ENCODE measurements at places on chromosomes 11 and 22. TPM values are rescaled to one million over a fixed set of nuclear protein-coding genes. Genes with fewer than 3 reads are reported as not detected.
A peak's percentile ranks its signal among the peaks of the same experiment; 100 is the strongest.

The PC gene
- total RNA-seq: 9.7 TPM

The MAPK8IP1 gene
- total RNA-seq: 6.9 TPM

The PLEKHB1 gene
- total RNA-seq: 0.36 TPM

The OR2D2 gene
- 0.28 TPM for total RNA-seq

The SLN gene
- not detected for total RNA-seq

The UPK3A gene
- not detected for total RNA-seq

The TMEM151A gene
- not detected for total RNA-seq

The NEFH gene
- 1.7 TPM for total RNA-seq

The OR2AT4 gene
- not detected for total RNA-seq

The KRTAP5-10 gene
- not detected for total RNA-seq

The SHANK2 gene
- total RNA-seq: 1.6 TPM

DNA sequence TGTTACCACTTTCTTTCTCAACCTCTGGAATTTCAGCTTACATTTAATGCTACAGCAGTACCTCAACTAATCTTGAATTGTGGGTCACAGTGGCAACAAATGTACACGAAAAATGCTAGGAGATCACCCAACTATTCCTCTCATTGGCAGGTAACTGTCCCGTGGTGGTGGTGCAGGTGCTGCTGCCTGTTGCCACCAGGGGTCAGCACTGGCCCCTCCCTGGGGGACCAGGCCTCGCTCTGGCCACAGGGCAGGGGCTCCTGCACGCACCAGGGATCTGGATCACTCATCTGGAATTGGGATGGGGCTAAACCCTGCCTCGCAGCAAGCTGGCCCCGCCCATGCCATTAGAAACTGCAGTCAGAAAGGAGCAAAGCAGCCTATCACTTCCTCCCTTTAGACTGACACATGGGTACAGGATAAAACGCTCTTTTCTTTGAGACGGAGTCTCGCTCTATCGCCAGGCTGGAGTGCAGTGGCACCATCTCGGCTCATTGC lies 6.9 kb upstream of the POLDIP3 start:
- DNase-seq: peak; percentile 61

DNA sequence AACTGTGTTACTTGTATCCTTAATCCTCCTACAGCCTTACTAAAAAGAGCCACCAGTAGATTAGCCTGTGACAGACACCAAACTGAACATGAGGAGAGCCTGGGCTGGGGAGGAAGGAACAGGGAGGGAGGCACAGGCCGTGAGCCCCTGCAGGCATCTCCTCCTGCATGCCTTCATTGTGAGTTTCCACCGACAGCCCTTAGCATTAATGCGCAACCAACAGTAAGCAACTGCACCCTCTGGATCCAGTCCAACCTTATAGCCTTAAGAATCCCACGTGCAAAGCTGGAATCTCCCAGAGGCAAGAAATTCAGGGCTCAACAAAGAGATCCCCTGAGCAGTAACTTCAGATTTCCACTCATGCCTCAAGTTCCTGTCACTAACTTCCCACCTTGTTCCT lies 84.6 kb downstream of the ETS1 start:
- peak; percentile 96 for DNase-seq

DNA sequence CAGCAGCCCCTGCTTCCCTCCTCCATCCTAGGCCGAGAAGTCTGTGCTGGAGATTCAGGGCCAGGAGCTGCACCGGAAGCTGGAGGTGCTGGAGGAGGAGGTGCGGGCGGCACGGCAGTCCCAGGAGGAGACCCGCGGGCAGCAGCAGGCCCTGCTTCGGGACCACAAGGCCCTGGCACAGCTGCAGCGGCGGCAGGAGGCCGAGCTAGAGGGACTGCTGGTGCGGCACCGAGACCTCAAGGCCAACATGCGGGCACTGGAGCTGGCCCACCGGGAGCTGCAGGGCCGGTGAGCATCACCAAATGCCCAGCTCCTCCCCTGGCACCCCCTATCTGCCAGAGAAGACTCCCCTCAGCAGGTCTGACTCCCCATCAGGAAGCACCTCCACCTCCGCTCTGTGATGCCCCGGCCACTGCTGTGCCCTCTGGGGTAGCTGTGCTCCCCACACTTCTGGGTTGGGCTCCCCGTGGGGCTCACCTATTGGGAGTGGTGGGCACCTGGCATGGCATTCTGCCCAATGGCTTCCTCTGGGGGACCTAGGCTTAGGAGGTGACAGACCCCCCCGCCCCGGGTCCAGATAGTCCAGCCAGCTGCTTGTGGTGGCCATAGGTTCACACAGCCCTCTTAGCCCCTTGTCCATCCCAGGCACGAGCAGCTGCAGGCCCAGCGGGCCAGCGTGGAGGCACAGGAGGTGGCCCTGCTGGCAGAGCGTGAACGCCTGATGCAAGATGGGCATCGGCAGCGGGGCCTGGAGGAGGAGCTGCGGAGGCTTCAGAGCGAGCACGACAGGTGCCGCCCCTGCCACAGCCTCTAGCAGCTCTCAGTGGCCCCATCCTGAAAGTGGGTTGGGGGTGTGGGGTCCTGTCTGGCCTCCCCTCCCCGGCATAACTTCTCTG lies 6.6 kb upstream of the RPS6KA4 start:
- DNase-seq: no peak

DNA sequence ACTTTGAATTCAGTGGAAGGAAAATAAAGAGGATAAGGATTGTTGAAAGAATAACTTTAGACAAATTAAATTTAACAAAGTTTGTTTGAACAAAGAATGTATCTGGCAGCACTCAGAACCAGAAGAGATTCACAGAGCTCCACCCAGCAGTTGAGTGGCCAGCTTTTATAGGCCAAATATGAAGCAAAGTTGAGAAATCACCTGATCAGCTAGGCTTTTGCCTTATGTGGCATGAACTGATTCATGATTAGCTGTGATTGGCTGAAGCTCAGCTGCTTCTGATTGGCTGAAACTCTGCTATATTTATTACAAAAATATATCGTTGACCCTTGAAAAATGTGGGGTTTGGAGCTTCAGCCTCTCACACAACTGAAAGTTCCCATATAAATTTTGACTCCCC lies 62.6 kb downstream of the PIWIL4 start:
- DNase-seq: no peak

GRCh38 chr22:26414347-26414746 lies 14.7 kb upstream of the ASPHD2 start:
- DNase-seq: no peak

GRCh38 chr11:79152511-79152910 lies 288.3 kb downstream of the TENM4 start:
- DNase-seq: no peak

DNA sequence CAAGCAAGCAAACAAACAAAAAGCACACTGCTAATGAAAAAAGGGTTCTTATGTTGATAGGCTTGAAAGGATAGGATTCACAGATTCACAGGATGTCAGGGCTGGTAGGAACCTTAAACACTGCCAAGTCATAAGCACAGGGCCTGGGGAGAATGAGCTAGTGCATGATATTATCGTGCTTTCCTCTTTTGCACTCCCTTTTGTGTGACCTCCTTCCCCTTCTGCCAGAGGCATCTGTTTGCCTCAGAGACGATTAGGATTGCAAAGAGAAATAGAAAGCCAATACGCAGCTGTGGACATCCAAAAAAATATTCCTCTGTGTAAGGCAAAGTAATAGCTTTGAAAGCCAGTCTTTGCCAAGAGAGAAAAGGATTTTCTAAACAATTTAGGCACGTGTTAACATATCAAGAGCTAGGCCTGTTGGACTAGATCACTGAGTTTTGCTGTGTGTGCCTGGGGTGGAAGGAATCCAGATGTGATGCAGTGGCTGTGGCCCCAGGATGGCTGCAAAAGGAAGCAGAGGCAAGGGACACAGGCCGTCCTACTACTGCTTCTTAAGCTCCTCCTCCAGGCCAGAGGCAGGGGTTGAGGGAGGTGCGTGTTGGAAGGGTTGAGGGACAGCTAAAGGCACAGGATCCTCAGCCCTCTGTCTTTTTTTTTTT lies 30.6 kb downstream of the MCHR1 start:
- DNase-seq: peak; percentile 84

- DNase-seq: peak; percentile 43
Measured at GRCh38 chr11:100918551-100919500, 210.8 kb downstream of the PGR start.

- no peak for DNase-seq
Measured at GRCh38 chr11:76706667-76707066, 36.1 kb upstream of the LRRC32 start.

GRCh38 chr11:47788181-47788580 lies 21.0 kb upstream of the FNBP4 start:
- peak; percentile 24 for DNase-seq

DNA sequence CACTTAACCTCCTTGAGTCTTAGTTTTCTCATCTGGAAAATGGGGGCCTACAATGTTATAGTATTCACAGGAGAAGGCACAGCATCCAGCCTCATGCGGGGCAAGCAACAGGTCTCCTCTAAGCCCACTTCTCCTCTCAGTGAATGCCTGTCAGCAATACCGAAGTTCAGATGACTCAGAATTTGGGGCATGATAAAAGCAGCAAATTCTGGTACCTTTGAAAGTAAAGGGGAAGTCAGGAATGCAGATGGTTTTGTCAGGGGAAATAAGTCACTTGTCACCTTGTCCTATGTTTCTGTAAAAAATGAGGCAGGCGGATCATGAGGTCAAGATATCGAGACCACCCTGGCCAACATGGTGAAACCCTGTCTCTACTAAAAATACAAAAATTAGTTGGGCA lies 350.2 kb downstream of the LARGE1 start:
- no peak for DNase-seq

DNA sequence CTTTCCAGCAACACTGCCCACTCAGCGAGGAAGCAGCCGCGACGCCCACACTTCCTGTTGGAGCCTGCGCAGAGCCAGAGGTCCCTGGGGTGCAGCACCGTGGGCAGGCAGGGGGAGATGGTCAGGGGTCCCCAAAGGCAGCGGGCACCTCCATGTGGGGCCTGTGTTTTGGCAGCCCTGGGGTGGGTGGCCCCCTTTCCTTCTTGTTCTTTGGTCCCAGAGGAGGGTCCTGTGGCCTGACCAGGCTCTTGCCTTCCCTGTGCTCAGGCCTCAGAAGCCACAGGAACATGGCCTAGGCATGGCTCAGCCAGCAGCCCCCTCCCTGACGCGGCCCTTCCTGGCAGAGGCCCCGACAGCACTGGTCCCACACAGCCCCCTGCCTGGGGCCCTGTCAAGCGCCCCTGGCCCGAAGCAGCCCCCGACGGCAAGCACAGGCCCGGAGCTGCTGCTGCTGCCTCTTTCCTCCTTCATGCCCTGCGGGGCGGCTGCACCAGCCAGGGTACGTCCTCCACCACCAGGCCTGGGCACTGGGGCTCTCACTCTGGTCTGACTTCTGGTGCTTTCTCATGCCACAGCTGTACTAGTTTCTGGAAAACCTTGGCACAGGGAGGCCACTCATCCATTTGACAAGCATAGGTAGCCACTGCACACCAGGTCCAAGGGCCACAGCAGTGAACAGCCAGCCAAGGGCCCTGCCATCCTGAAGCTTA lies 47.1 kb downstream of the PISD start:
- DNase-seq: no peak

DNA sequence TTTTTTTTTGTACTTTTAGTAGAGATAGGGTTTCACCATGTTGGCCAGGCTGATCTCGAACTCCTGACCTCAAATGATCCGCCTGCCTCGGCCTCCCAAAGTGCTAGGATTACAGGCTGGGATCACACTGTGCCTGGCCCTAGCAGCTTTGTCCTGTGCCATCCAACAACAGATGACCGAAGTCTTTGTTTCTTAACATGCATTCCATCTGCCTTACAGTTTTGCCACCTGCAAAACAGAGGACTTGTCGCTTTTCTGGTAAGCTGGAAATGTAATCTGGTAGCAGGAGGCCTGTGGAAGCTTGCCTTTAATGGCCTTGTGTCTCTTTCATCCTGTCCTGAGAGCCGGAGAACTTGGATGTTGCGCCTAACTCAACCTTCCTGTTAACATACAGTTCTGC lies 58.7 kb upstream of the PPP6R3 start:
- DNase-seq: no peak

- peak; percentile 39 for DNase-seq
Measured at GRCh38 chr11:34208266-34209135, 103.1 kb downstream of the NAT10 start.

- DNase-seq: no peak
Measured at GRCh38 chr22:39616051-39616450, 45.5 kb downstream of the CACNA1I start.

GRCh38 chr11:115360186-115360824 lies 143.9 kb downstream of the CADM1 start:
- DNase-seq: peak; percentile 50

GRCh38 chr22:20922141-20922751 lies 5.0 kb downstream of the CRKL start:
- no peak for DNase-seq

- DNase-seq: no peak
Measured at GRCh38 chr11:14396273-14396672, 37.3 kb upstream of the RRAS2 start.

GRCh38 chr11:125078516-125079140 lies 15.5 kb downstream of the SLC37A2 start:
- DNase-seq: no peak

DNA sequence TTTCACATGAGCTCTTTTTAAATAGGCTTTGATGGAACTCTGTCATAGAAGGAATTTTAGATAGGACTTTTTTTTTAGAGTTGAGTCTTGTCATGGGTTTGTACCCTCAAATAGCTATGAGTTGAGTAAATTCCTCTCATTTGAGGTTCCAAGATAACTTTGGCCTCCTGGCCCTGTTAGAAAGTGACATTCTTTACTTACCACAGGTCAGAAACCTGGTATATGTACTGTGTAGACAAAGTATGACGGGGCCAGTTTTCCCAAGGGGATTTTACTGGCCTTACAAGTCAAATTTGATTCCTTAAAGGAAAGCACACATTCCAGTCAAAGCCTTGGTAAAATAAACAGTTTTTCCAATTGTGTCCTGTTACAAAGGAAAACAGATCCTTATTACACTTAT lies 729.3 kb upstream of the LUZP2 start:
- DNase-seq: no peak

DNA sequence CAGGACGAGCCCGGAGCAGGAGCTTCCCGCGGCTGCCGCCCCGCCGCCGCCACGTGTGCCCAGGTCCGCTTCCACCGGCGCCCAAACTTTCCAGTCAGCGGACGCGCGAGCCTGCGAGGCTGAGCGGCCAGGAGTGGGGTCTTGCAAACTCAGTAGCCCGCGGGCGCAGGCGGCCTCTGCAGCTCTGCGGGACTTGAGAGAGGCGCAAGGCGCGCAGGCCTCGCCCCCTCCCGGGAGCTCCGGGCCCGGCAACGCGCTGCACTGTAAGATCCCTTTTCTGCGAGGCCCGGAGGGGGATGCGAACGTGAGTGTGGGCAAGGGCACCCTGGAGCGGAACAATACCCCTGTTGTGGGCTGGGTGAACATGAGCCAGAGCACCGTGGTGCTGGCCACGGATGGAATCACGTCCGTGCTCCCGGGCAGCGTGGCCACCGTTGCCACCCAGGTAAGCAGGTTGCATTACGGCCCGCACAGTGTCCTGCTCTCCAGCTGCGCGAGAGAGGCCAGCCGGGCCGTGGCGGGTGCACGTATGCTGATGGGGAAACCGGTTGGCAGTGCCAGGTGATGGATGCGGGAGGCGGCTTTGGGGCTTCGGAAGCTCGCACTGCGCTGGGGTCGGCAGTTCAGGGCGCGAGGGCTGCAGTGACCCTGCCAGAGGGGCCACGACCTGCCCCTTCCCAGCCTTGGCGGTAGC lies 2.0 kb downstream of the SLC6A5 start:
- DNase-seq: no peak

- DNase-seq: no peak
Measured at GRCh38 chr22:46377525-46378425, 42.3 kb downstream of the TRMU start.

Data from IMR-90 (cell line).